ENCODE measurements at places on chromosomes 4 and X. TPM values are rescaled to one million over a fixed set of nuclear protein-coding genes. Genes with fewer than 3 reads are reported as not detected.

DNA sequence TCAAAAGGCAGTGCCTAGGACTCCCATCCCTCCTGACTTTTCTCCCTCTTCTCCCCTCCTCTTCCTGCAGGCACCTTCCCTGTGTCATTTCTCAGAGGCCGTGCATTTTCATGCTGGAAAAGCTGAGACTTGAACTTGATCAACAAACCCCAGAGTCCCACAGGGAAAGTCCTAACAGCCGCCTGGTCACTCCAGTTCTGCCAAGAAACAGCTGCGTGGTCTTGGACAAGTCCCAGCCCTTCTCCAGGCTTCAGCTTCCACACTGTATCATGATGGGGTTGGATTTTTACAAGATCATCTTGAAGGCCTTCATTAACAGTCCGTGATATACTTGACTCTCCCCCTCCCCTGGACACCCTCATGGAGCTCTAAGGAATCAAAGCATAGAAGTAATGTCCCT, 366.0 kb downstream of the BCOR start:
- no peak for DNase-seq

GRCh38 chr4:2451821-2452785, 16.8 kb upstream of the RNF4 start:
- no peak for DNase-seq

DNA sequence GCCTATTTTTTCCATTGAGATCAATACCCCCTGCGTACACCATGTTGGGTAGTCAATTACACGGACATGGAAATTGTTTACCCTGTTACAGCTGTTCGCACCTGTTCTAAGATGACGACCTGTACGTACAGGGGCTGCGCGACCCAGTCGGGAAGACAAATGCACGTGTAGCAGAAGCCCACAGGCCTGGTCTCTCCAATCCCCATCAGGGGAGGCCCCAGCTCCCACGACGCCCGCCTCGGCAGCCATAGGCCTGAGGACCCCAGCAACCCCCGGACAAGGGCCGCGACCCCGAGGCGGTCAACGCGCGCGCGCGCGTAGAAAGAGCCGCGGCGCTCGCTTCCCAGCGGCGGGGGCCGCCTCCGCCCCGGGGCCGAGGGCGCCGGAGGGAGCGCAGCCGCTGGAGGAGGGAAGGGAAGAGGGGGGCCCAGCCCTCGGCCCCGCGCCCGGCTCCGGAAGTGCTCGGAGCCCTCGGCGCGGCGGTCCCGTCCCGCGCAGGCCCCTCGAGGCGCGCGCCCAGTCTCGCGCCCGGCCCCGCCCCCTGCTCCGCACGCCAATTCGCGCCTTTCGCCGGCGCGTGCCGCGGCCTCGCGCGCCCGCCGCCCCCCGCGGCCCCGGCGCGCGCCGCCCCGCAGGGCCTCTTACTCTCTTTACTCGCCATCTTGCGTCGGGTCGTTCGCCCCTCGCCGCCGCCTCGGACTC, 618 bp downstream of the RBBP7 start:
- DNase-seq: no peak

- no peak for DNase-seq
These were observed 109.8 kb downstream of the MAPK10 start for GRCh38 chr4:86250006-86250405.

DNA sequence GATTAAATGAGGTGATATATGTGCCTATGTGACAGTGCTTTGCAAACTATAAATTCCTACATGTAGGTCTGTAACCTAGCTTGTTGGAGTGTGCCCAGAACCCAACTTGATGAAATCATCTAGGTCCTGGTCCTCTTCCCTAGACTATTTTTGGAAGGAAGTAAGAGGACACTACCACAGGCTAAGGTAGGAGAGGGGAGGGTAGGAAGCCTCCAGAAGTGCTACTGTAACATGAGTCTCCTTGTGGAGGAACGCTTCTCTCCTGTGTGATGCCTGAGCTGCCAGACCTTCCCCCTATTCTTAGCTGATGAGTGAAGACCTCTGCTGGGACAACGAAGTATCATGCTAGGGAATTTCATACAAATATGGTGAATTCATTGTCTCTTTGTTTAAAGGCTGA, 41.8 kb upstream of the IL21 start:
- no peak for DNase-seq

DNA sequence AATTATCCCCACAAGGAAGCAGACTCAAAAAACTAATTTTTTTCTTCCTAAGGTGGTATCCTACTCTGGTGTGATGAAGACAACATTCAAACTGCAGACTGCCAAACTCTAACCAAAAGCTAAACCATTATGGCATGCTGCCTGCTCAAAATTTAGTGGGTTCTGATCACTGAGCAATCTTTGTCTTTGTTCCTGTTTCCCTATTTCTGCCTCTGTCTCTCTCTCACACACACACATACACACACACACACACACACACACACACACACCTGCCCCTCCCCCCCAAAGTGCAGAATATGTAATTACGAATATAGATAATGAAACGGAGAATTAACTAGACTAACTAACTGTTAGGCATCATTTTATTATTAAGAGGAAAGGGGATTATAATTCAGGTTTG, 1278.6 kb downstream of the PCDH7 start:
- no peak for DNase-seq

Gene LGI2
- 0.05 TPM for total RNA-seq

Gene AFP
- total RNA-seq: not detected

All from glomerular endothelial cell (primary cell).